ENCODE measurements at places on chromosomes 4 and X.

GRCh38 chr4:128338634-128339355 is 51.2 kb upstream of the PGRMC2 start:
- H3K36me3 ChIP-seq, result no peaks in the 10 kb centered on the region
- H3K4me3 ChIP-seq, result no peak overlapping the region
- no peaks in the 10 kb centered on the region for H3K27me3 ChIP-seq
- H3K4me1 ChIP-seq, result no peaks in the 10 kb centered on the region
- no peak for DNase-seq

DNA sequence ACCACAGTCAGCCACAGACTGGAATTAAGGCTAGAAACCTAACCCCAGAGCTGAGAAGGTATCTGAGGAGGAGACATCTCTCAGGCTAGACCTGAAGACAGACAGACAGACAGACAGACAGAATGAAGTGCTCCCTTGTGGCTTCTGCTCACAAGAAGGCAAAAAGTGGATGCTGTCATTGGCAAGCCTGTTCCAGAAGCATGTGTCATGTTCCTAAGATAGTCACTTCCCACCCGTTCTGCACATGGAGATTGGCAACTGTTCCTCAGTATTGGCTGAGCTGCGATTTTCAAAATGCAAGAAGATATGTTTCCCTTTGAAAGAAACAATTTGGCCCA is 166.4 kb downstream of the NSUN7 start:
- DNase-seq, result no peak
- no peaks in the 10 kb centered on the region for H3K27me3 ChIP-seq
- no peak overlapping the region for H3K27ac ChIP-seq
- no peaks in the 10 kb centered on the region for H3K4me1 ChIP-seq
- H3K36me3 ChIP-seq, result peaks cover 1% of the 10 kb centered on the region

DNA sequence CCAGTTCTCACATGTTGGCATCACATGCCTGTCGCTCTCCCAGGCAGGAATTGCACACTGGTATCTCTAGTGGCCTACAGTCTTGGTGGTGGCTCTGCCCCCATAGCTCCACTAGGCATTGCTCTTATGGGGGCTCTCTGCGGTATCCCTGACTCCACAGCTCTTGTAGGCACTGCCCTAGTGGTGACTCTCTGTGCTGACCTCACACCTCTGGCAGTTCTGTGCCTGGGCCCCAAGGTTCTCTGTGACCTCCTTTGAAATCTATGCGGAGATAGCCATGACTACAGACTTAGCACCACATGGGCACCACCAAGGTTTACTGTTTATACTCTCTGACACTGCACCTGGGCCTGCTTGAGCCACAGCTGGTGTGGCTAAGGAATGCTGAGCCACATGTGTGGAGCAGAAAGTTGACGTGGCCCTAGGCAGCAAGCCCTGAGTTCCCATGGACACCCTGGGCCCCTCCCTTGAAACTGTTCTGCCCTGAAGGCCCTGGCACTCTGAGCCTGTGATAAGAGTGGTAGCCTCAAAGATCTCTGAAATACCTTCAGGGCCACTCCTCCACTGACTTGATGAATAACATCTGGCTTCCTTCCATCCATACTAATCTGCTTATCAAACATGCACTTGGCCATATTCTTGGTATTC is 8.0 kb downstream of the SLC9B1 start:
- no peak overlapping the region for H3K27ac ChIP-seq
- H3K4me1 ChIP-seq, result peaks cover 13% of the 10 kb centered on the region
- H3K4me3 ChIP-seq, result no peak overlapping the region
- no peaks in the 10 kb centered on the region for H3K36me3 ChIP-seq

DNA sequence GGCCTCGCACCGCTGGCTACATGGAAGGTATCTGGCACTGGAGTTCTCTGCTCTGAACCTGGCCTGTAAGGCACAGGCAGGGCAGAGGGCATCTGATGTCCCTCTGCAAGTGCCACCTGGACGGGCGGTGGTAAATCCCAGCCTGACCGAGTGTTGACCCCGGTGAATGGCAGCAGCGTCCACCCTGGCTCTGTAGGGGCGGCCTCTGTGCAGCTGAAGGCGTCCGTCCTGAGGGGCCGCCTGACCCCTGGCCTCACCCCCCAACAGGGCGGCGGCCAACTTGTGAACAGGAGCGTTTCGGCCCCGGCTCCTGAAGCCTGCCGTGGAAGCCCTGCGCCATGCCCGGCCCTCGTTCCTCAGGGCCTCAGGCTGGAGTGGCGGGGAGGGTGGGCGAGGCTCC is 51.4 kb downstream of the CPZ start:
- no peak overlapping the region for H3K27ac ChIP-seq
- no peak for DNase-seq
- H3K4me3 ChIP-seq, result no peak overlapping the region
- no peaks in the 10 kb centered on the region for H3K4me1 ChIP-seq
- H3K27me3 ChIP-seq, result peaks cover 88% of the 10 kb centered on the region

DNA sequence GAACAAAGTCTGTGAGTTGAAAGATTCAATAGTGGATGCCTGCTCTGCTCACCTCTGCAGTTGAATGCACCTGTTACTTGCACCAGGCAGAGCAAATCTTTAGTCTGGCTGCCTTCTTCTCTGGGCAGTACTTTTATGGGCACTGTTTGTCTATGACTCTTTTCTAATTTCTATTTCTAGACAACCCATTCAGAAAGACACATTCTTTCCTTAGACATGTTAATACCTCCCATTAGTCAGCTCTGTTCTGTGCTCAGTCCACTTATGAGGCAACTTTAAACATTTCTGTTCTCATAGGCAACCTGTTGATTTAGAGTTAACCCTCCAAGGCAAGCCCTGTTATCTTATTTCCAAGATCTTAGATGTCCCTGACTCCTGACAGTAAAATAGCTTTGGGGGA is 108.9 kb downstream of the SYNPO2 start:
- DNase-seq, result no peak
- H3K36me3 ChIP-seq, result no peaks in the 10 kb centered on the region
- H3K27me3 ChIP-seq, result no peaks in the 10 kb centered on the region
- H3K4me3 ChIP-seq, result no peak overlapping the region
- no peak overlapping the region for H3K27ac ChIP-seq
- H3K4me1 ChIP-seq, result no peaks in the 10 kb centered on the region

GRCh38 chr4:82287720-82288119 is 86.1 kb downstream of the HNRNPD start:
- H3K27ac ChIP-seq, result no peak overlapping the region
- H3K4me3 ChIP-seq, result no peak overlapping the region
- H3K36me3 ChIP-seq, result no peaks in the 10 kb centered on the region
- no peak for DNase-seq
- no peaks in the 10 kb centered on the region for H3K27me3 ChIP-seq

DNA sequence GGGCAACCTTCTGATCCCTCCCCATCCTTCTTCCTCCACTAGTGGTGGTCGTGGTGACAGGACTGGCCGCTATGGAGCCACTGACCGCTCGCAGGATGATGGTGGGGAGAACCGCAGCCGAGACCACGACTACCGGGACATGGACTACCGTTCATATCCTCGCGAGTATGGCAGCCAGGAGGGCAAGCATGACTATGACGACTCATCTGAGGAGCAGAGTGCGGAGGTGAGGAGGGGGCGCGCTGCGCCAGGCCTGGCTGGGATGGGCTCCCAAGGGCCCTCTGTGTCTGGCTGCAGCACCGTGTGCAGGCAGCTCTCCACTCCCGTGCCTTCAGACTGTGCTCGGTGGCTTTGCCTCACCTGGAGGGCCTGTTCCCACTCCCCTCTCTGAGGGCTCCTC is 24.3 kb downstream of the RBM10 start:
- peaks cover 10% of the 10 kb centered on the region for H3K36me3 ChIP-seq
- no peak overlapping the region for H3K4me3 ChIP-seq
- peaks cover 10% of the 10 kb centered on the region for H3K4me1 ChIP-seq

DNA sequence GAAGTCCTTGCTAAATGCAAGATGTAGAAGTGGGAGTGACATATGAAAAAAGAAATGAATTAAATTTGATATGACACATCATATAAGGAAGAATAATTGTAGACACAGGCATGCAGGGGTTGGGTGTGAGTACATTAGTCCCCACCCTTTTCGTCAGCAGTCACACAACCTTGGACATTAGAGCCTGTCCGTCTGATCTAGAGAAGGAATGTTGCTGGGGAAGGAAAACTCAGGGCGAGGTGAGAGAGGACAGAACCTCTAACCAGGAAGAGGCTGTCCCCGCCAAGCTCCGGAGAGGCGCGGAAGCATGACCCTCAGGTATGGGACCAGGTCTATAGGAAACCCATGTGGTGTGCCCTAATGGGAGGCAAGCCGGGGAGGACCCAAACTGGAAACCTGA is 102.1 kb downstream of the RELL1 start:
- H3K27ac ChIP-seq, result no peak overlapping the region
- DNase-seq, result peak; percentile 45
- peaks cover 18% of the 10 kb centered on the region for H3K4me1 ChIP-seq
- no peaks in the 10 kb centered on the region for H3K36me3 ChIP-seq

- peak overlapping the region; percentile 63 for H3K4me3 ChIP-seq
- DNase-seq, result no peak
- peak overlapping the region; percentile 73 for H3K27ac ChIP-seq
- no peaks in the 10 kb centered on the region for H3K27me3 ChIP-seq
- H3K4me1 ChIP-seq, result peaks cover 68% of the 10 kb centered on the region
- H3K36me3 ChIP-seq, result no peaks in the 10 kb centered on the region
These were observed 824 bp downstream of the TBC1D14 start for GRCh38 chr4:6910340-6910959.

- H3K27me3 ChIP-seq, result no peaks in the 10 kb centered on the region
- no peaks in the 10 kb centered on the region for H3K36me3 ChIP-seq
- no peak overlapping the region for H3K27ac ChIP-seq
- no peaks in the 10 kb centered on the region for H3K4me1 ChIP-seq
- no peak for DNase-seq
- H3K4me3 ChIP-seq, result no peak overlapping the region
These were observed 85.3 kb downstream of the ZNF518B start for GRCh38 chr4:10371869-10372471.

- H3K27ac ChIP-seq, result no peak overlapping the region
- peaks cover 57% of the 10 kb centered on the region for H3K4me1 ChIP-seq
- DNase-seq, result no peak
These were observed 4.0 kb downstream of the MRFAP1L1 start for GRCh38 chr4:6705646-6706045.

GRCh38 chr4:78024085-78024484 is 33.0 kb upstream of the FRAS1 start:
- H3K4me1 ChIP-seq, result peaks cover 5% of the 10 kb centered on the region
- H3K4me3 ChIP-seq, result no peak overlapping the region
- no peaks in the 10 kb centered on the region for H3K27me3 ChIP-seq

Data from HepG2 (cell line).